ENCODE measurements at places on chromosomes 7 and 10. TPM values are rescaled to one million over a fixed set of nuclear protein-coding genes. Genes with fewer than 3 reads are reported as not detected.

- no peak for DNase-seq
These were observed 2.9 kb upstream of the RBP3 start for GRCh38 chr10:47344996-47345870.

- DNase-seq = no peak
These were observed 11.8 kb upstream of the TFAM start for GRCh38 chr10:58373442-58373827.

DNA sequence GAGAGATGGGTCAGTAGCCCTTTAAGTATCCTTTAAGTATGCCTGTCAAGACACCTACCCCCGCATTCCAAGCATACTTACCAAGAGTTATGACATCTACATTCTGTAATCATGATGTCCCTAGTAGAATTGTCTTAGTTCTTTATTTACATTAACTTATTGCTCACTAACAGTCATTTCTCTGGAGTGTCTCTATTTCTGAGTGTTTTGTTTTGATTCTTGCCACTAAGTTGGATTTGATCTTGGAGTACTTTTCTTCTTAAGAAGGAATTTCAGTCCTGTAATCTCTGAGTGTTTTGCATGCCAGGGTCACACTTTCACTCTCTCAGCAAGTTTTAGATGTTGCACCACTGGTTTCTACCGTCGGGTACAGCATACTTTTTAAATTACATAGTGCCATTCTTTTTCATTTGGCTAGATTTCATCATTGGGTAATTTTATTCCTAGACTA, 1053.9 kb downstream of the KCNMA1 start:
- DNase-seq = no peak

DNA sequence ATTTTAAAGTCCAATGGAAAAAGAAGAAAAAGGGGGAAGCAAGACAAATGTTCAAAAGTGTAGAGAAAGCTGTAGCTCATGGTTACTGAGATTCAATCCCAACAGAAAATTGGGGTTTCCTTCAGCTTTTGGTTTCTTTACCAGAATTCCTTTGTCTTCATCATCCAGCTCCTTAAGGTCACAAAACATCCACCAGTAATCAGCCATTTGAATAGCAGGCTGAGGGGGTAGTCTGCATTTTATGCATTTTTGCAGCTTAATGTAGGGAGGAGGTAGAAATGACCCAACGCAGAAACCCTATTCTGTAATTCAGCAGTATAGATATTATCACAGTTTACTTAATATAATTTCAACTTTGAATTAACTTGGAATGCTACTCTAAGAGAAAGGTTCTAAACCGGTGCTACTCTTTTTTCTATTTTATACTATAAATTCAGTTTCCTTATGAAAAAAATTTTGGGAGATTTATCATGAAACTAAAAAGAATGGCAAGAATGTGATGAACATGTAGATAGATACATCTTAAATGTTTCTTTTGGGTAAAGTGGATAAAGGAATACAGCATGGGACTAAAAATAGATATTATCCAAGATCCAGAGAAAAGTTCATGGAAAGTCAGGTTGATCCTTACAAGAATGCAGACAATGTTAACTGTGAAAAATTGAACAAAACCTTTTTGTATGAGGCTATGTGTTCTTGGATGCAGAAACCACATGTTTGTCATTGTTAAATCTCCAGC, 596.9 kb downstream of the PHTF2 start:
- DNase-seq = no peak

DNA sequence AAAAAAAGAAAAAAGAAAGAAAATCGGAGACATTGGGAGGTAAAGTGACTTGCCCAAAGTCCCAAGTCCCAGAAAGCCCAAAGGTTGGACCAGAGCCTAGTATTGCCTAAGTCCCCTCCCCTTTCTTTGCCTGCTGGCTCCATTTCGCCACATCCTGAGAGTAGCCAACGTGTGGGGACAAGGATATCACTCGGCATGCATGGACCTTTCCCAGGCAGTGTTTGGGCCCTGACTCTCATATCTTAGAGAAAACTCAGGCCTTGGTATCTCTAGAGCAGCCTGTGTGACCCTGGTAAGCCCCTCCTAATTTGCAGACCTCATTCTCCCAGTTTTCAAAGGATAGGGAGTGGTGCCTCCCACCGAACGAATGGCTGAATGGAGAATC, 294.2 kb upstream of the ZMIZ1 start:
- no peak for DNase-seq

DNA sequence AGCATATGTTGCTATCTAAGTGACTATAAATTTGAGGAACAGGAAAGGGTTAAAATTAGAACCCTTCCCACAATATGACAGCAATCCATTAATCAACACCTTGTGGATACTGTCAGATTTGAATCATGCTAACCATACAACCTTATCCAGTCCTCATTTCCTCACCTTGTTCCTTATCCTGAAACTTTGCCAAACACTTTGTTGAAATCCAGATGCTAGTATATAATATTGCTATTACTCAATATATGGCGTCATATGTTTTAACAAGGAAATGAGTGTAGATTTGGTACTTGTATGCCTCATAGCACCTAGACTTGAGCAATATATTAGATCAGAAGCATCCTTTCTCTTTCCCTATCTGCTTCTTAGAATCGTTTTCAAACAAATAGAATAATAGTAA, 66.3 kb upstream of the SLC25A13 start:
- no peak for DNase-seq

DNA sequence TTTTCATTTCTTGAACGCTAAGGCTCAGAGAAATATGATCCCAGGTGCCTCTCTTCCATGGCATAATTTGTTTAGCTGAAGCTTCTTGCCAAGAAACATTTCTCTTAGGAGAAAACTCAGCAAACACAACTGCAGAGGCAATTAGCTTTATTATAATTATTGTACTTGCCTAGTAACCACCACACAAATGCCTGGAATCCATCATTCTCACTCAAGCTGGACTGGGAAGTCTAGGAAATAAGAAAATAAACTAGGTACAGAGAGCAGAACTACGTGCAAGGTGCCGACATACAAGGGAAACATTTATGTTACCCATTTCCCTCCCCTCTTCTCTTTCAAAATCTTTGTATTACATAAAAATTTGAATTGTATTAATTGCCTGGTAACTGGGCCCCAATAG, 15.1 kb downstream of the SLC35B4 start:
- no peak for DNase-seq

- no peak for DNase-seq
These were observed 692.1 kb downstream of the PCDH15 start for GRCh38 chr10:54108961-54109360.

GRCh38 chr7:29229066-29229465, 34.5 kb downstream of the CHN2 start:
- no peak for DNase-seq

DNA sequence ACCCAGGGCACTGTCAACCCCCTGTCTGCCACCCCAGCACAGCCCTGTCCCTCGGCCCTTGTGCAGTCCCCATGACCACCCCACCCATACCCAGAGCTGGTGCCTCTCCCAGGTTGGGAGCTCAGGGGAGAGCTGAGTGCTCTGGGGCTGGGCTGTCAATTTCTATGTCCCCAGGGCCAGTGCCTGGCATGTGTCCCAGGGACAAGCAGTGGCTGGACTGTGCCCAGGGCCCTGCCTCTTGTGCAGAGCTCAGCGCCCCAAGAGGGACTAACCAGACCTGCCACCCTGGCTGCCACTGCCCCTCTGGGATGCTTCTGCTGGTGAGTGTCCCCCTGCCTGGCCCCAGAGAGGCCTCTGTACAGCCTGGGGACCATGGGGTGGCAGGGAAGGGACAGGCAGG, 29.0 kb upstream of the ZNF862 start:
- no peak for DNase-seq

DNA sequence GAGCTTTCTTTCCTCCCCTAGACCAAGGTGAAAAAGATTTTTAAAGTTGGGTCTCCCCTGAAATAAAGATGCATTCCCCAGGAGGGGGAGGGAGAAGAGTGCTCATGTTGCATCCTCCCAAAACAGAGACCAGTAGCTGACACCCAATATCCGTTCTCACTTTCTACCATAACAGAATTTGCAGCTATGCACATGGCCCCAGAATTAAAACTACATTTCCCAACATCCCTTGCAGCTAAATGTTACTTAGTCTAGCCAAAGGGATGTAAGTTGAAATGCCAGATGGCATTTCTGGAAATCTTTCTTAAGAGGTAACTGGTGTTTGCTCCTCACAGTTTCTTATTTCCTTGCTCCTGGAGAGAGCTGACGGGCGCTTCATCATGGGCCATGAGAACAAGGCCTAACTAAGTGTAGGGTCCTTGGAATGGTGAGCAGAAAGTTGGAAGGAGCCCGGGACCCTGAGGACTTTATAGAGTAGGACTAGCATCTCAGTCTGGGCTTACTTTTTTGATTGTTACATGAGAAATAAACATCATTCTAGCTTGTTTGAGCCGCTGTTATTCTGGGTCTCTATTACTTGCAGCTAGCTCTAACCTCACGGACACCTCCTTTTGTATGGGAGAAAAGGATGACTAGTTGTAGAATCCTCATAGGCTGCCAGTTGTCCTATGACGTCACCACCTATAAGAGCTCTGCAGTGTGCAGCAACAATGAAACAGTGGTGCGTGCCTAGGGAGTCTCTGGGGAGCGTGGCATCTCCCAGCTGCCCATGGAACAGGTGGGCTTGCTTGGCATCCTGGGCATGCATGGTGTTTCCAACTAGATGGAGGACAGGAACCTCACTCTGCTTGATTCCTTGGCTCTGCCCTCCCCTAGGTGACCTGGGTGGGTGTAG, 46.1 kb upstream of the EXOC6 start:
- no peak for DNase-seq

GRCh38 chr10:1572519-1573333, 164.6 kb downstream of the ADARB2 start:
- DNase-seq = no peak

- DNase-seq = no peak
These were observed 66.2 kb upstream of the PDGFA start for GRCh38 chr7:585873-586272.

GRCh38 chr7:28815928-28816373, 142.2 kb downstream of the TRIL start:
- DNase-seq = no peak

- no peak for DNase-seq
These were observed 22.2 kb upstream of the MCM10 start for GRCh38 chr10:13139150-13139549.

GRCh38 chr7:102205915-102206314, 80.8 kb upstream of the SH2B2 start:
- DNase-seq = no peak

- DNase-seq = no peak
These were observed 10.2 kb downstream of the CYREN start for GRCh38 chr7:135160098-135160857.

The APBB1IP gene
- total RNA-seq = 40.1 TPM

The CHAT gene
- total RNA-seq = 0.86 TPM

The HSPA12A gene
- 16.5 TPM for total RNA-seq

The RTKN2 gene
- total RNA-seq = 0.26 TPM

The NPSR1 gene
- total RNA-seq = not detected

The MBLAC1 gene
- 4.3 TPM for total RNA-seq
